ENCODE measurements at places on chromosomes 16 and 17.

DNA sequence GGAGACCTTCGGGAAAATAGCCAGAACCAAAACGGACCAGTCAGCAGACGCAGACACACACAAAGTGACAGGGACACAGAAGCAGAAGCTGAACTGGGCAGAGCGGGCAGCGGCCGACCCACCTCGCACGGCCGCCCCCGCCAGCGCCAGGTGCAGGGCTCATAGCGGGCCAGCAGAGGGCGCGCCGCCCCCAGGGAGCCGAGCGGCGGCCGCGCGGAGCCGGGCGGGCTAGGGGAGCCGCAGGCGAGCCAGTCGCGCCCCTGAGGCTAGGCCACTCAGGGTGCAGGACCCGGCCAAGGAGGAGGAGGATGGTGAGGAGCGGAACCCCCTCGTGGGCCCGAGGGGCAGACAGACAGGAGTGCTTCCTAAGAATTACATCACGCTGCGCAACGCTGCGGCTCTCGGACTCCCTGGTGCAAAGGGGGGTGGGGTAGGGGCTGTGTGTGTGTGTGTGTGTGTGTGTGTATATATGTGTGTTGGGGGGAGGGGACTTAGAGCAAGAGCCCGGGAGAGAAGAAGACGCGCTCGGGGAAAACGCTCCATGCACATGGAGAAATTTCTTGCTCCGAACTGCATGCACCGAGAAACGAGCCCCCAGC lies 913 bp upstream of the NOG start:
- peak; percentile 79 for DNase-seq

- no peak for DNase-seq
Observed at GRCh38 chr16:66487580-66488275, 60.6 kb downstream of the BEAN1 start.

GRCh38 chr17:39981207-39981741 lies 667 bp downstream of the PSMD3 start:
- DNase-seq: no peak

DNA sequence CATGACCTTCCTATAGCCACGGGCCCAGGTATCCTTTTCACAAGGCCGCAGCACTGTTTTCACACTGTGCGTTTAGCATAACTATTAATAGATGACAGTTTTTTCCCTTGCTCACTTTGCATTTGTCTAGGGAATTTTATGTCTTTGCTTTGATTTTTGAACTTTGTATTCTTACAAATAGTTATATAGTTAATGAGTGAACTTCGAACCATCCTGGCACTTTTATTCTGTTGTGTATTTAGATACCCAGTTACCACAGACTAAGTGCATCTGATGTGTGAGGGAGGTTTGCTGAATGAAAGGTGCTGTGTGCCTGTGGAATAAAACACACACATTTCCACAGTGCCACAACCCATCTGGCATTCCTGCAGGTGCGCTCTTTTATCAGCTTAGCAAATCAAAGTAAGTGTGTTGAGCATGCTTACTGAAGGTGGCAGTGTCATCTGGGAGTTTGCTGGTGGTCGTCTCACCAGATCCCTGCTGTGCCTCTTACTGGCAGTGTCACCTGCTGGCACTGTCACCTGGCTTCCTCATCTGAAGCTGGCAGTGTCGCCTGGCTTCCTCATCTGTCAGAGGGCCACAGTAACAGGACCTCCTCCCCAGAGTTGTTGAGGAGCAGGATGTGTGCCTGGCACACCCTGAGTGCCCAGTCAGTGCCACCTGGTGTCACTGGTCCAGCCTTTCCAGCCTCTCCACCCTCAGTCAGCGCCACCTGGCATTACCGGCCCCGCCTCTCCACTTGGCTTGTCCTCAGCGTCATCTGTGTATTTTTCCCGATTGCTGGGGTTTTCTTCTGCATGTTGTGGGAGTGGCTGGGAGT lies 37.6 kb downstream of the USP10 start:
- DNase-seq: no peak

DNA sequence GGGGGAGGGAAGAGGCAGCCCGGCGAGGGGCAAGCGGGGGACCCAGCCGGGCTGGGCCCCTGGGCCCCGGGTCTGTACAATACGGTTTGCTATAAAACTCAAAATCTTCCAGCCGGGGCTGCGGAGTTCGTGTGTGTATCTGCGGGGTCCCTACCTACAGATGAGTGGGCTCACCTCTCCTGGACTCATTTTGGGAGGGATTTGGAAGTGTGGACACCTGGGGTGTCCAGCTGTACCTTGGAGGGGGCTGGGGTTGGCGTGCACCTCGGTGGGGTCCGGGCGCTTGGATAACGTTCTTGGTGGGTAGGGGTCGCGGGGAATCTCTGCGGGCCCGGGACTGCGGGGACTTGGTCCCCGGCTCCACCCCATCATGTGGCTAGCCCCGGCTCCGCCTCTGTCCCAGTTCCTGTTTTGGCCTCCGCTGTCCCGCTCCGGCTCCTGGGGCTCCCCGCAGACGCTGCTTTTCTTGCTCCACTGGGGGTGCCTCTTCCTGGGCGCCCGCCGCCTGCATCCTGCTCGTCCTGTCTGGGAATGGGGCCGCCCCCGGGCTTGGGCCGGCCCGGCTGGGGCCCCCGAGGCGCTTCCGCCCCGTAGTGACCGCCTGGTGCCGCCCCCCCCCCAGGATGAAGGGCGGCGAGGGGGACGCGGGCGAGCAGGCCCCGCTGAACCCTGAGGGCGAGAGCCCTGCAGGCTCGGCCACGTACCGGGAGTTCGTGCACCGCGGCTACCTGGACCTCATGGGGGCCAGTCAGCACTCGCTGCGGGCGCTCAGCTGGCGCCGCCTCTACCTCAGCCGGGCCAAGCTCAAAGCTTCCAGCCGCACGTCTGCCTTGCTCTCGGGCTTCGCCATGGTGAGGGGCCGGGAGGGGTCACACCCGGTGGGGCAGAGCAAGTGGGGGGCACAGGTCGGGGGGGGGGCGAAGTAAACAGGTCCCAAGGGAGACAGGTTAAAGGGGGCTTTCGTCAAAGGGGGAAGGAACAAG lies at the start of gene ORAI3:
ORAI3 (plus strand) TSS at position 402 of the 983 bp plus-strand sequence; CDS start at position 624, 222 bp downstream.
- DNase-seq: peak; percentile 61

GRCh38 chr17:6797718-6798351 lies 21.8 kb downstream of the FBXO39 start:
- no peak for DNase-seq

DNA sequence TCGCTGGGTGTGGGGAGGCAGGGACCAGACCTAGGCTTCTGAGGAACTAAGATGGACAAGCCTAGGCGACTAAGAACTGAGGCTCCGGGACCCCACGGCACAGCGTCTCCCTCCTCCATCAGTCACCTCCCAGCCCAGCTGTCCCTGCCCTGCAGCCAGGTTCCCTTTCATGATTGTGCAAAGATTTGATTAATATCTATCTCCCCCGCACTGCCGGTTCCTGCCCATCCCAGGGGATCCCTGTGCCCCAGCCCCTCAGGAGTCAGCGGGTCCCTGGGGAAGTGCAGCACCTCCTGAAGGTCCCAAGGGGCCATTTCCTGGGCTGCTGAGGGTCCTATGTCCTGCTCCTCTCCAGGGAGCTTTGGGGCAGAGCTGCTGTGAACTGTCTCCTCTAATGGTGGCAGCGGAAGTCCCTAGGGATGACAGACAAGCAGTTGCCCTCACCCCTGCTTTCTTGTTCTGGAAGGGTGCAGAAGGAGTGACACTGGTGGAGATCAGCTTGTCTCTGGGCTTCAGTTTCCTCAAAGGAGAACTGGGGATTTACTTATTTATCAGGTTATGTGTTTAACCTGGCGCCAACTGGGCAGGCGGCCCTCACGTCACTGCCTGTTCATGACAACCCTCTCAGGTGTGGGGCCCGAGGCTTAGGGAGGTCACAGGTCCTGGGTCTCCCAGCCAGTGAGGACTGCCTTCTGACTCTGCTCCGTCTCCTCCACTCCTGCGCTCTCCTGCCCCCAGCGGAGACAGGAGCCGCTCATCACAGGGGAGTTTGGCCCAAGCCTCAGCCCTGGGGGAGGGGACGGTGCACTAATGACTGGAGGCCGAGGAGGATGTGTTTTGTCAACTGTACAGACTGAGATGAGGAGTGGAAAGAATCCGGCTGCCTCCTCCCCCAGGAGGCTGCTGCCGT lies 1.9 kb upstream of the C16orf74 start:
- no peak for DNase-seq

- peak; percentile 69 for DNase-seq
Observed at GRCh38 chr17:83083368-83084201, 4.2 kb downstream of the METRNL start.

- DNase-seq: no peak
Observed at GRCh38 chr17:34615326-34615725, 35.9 kb downstream of the TMEM132E start.

- no peak for DNase-seq
Observed at GRCh38 chr17:38430316-38430715, 2.1 kb downstream of the ARHGAP23 start.

DNA sequence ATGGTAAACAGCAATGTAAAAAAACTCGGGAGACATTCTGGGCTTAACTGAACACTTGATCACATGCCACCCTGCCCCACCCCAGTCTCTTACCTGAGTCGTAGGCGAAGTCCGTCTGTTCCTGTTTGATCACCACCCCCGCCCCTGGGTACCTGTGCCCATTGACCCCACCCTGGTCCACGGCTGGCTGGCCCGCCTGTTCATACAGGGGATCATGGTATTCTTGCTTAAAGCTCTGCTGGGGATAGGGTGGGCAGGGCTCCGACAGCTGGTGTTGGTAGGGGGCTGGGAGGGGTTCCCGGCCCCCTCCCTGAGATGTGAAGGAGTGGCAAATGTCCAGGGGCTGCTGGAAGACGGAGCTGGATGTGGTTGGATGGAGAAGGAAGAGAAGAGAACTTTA lies 13.6 kb downstream of the ETV4 start:
- DNase-seq: no peak

DNA sequence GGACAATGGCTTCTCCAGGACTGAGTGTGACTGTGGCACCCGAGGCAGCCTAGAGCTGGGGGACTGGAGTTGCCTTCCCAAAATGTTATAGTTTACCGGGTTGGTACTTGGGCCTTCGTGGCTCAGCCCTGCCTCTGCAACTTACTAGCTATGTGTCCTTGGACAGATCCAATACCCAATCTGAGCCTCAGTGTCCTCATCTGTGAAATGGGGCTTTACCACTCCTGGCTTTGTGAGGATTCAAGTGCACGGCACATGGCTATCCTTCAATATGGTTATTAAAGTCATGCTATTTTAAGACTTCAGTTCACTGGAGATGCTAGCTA lies 9.6 kb downstream of the IRX5 start:
- DNase-seq: no peak

DNA sequence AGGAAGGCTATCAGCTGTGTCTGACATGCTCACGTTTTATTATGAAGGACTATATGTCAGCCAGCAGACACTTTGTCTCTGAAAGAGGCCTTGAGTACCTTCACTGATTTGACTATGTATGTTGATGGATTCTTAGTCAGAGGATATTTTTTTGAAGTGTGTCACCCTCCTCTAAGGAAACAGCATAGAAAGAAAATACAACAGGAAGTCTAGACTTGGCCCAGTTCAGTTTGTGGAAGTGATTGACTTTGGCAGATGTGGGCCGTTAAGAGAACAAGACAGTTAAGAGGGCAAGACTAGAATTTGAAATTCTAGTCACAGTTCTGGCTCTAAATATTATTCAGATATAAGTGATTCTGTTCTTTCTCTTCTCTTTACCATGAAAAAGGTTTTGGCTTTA lies 471.5 kb downstream of the CDH8 start:
- no peak for DNase-seq

DNA sequence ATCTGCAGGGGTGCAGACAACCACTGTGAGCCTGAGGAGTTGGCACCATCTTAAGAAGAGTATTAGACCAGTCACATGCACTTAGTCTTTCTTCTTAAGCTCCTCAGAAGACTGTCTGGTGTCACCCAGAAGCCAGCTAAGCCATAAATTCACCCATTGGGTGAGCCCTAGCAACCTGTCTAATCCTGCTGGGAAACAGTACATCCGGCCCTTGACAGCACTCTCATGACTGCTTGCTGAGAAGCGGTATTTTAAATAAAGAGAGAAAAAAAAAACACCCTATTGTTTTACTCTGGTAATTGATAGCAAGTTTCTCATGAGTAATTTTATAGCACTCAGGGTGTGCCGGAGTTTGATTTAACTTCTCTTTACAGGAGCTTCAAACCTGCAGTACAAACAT lies 134.7 kb downstream of the SOX9 start:
- no peak for DNase-seq

- DNase-seq: no peak
Observed at GRCh38 chr17:76943202-76943601, 75.0 kb downstream of the MGAT5B start.

GRCh38 chr16:66304151-66304550 lies 62.3 kb upstream of the CDH5 start:
- DNase-seq: no peak

DNA sequence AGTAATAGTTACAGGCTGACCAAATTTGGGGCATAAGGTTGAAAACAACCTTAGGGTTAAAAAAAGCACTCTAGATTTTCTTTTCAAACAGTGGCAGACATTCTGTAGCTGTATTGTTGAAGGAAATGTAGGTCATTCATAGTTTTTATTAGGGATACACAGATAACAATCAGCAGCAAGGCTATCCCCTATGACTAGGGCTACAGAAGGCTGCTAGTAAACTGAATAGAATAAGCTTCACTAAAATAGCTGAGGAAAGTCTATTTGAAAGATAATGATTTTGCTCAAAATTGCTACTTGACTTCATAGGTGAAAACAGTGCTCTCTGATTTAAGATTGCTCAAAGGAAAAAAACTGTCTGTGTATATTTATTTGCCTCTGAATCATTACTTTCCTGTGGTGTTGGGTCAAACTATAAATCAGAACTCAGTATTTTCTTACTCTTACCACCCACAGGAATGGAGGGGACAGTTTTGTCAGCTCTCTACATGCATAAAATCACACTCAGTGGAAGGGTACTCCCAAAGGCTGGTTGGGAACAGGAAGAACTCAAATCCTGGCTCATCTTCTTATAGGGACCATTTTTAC lies 24.8 kb downstream of the RPGRIP1L start:
- no peak for DNase-seq

DNA sequence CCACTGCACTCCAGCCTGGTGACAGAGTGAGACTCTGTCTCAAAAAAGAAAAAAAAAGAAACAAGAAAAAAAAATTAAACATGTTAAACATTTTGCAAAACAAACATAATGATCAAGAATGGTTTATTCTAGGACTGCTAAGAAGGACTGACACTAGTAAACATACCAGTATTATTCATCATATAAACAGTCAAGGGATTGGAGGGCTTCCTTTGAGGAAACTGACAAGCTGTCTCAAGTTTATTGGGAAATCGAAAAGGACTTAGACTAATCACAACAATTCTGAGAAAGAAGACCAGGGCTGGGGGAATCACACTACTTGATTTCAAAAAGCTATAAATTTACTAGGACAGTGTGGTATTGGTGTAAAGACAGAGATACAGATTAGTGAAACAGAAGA lies 75.5 kb downstream of the MYH10 start:
- DNase-seq: no peak

DNA sequence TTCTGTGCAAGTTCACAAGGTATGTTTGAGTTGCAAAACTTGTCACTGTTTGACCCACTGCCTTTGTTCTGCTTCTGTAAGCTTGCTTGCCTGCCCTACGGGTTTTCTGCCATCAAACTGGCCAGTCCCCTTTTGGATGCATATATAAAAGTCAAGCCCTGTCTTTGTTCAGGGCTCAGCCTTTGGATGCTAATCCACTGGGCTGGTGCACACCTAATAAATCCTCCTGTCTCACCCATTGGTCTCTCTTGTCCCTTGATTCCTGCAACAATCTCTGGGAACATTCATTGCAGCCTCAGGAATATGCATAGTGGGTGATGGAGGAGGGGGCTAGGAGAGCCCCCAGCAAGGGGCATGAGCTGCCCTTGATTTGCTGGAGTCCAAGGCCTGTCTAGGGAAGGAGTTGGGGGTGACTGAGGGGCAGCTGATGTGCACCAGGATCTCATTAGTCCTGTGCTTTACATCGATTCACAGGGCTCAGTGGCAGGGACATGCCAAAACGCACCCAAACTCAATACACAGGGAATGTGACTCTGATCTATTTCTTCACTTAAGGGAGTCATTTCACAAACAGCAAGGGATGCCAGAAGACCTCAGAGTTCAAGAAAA lies 225.4 kb upstream of the NLRP1 start:
- DNase-seq: no peak

All from activated naive CD8-positive, alpha-beta T cell treated with anti-CD3 and anti-CD28 coated beads, Interleukin-2, amount 50 U/mL, for 24 hours (primary cell).